HFFc6 (cell line): ENCODE measurements at places on chromosomes 7 and 10.

- DNase-seq, result no peak
Measured at GRCh38 chr10:109430799-109431198, 492.5 kb downstream of the XPNPEP1 start.

- peak; percentile 25 for DNase-seq
Measured at GRCh38 chr7:24715661-24716479, 41.4 kb downstream of the GSDME start.

GRCh38 chr7:121084748-121085336 is 96.3 kb downstream of the CPED1 start:
- DNase-seq, result peak; percentile 92

- DNase-seq, result no peak
Measured at GRCh38 chr7:148963583-148964482, 64.5 kb downstream of the PDIA4 start.

DNA sequence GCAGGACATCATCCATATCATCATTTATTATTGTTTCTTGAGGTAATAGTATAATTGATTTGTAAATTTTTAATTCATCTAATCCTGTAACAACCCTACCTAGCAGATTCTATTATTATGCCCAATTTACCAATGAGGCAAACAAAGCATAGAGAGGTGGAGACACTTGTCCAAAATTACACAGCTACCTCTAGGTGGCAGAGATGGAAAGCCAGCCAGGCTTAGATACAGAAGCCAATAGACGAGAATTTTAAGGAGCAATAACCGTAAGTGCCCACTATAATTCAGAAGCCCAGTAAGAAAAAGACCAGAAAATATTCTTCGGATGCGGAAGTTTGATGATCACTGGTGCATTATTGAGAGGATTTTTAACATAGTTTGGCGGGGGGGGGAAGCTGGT is 54.0 kb downstream of the ANK3 start:
- peak; percentile 33 for DNase-seq

DNA sequence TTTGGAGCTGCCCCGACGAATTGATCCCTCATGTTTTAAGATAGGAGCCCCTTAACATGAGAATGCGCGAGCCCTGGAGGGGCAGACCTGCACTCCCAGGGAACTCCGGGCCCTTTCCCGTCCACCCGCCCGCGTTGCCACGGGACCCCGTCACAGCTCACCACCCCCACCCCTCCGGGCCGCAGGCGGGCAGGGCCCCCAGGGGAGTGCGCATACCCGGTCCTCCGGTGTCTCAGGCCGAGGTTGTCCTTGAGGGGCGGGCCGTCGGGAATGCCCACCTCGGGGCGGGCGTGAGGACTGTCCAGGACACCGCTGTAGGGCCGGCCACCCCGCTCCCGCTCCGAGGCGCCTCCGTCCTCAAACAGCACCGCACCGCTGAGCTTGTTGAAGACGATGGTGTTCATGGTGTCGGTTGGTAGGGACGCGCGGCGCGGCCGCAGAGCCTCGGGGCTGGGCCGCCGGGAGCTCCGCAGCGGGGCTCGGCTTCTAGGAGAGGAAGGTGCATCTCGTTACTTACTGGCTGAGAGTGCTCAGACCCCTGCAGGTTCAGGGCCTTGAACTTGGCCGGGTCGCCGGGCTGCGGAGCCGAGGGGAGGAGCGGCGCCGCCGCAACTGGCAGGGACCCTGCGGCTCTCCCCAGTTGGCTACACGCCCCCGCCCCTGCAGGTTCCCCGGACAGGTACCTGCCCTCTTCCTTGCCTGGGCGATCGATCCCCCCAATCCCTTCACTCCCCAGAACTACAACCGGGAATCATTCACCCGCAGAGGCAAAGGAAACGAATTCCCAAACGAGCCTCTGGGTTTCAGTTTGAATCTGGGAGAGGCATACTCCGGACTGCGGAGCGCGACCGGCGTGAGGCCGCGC is 2.4 kb downstream of the MKX start:
- no peak for DNase-seq

DNA sequence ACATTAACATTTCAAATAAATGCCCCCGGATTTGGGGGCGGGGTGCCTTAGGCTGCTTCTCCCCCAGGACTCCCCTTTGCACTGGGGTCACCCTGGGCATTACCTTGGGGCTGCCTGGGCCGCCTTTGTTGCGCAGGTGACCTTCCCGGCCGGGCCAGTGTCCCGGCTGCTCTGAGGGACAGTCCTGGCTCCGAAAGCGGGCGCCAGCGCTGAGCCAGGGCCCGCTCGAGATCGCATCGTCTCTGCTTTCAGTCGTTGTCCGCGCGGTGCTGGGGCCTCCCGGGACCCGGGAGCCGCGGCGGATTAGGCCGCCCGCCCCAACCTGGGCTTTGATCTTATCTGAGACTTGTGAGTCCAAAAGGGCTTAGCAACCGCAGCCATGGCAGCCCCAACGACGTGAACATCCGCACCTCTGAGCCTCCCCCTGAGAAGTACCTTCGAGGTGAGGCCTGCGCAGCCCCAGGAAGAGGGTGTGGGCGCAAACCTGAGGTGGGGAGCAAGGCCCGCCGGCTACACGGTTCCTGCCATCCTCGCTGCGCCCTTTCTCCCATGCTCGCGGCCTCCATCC is 14.8 kb upstream of the WAPL start:
- DNase-seq, result no peak

DNA sequence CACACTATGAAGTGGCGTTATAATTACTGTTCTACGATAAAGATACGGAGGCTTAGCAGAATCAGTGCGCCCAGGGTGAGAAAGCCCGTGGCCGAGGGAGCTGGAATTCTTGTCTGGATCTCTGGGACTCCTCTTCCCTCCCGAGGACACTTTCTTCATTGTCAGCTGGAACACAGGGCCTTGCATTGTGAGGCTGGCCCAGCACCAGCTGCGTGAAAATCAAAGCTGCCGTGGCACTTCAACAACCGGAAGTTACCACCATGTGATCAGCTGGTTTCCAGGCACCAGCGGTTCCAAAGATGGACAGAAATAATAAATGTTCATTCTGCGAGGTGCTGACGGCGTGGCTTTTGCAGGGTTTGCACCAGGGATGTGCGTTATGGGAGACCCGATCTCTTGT is 234.0 kb upstream of the PITRM1 start:
- DNase-seq, result no peak

- DNase-seq, result no peak
Measured at GRCh38 chr10:19977097-19977521, 160.9 kb downstream of the PLXDC2 start.

DNA sequence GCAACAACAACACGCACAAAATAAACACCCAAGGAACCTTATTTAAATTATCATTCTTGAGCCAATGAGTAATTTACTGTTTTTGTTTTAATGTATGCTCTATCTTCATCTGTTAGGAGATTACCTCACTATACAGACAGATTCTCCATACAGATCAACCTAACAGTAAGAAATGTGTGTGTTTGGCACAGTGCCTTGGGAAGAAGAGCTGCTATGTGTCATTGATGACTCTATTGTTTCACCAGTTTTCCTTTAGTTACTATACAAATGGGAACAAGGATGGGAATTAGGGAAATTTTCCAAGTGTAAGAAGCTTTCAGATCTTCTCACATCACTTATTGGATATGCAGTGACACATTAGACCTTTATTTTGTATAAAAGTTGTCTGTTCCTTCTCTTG is 640.3 kb downstream of the NRG3 start:
- DNase-seq, result no peak

DNA sequence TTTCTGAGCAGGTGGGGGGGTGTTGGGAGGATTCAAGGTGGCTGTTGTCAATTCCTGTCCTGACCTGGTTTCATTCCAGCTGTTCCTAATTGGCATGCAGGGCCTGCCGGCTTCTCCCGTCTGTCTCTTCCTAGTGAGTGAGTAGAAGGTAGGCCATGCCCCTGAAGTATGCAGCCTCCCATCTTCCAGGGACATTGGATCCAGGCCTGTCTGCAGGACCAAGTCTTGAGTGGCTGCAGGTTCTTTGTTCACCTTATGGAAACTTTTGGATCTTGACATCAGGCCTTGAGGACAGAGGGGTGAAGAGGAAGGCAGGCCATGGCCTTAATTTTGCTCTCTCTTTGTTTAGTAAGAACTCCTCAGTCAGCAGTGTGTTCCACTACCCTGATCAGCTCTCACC is 131.8 kb downstream of the SH2D4B start:
- no peak for DNase-seq

DNA sequence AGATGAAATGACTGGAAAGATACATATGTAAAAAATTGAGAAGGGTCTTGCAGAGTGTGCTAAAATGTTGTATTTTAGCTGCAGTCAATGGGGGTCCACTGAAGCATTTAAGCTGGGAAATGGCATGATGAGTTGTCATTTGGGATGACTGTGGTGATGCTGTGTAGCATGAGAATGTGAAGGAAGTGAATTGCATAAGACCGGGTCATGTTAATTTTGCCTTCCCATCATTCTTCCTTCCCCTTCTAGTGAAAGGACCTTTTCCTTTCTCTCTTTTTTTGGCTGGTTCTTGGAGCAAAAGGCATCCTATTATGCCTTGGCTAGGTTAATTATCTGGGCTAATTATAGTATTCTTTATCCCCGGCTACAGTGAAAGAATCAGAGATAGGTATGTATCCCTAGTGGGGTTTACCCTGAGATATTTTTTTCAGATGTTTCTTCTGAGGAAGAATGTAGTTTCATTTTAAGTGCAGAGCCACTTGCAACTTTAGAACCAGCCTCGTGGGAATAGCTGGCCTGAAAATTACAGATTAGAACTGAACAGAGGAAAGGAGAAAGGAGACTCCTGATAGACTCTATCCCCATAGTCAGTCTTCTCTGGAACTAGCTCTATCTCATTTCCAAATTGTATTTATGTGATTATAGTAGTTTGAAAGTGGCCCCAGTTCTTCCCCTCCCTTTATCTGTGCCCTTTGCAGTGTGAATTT is 93.6 kb downstream of the HGF start:
- DNase-seq, result no peak

GRCh38 chr10:70508912-70509756 is 30.6 kb downstream of the PALD1 start:
- no peak for DNase-seq

DNA sequence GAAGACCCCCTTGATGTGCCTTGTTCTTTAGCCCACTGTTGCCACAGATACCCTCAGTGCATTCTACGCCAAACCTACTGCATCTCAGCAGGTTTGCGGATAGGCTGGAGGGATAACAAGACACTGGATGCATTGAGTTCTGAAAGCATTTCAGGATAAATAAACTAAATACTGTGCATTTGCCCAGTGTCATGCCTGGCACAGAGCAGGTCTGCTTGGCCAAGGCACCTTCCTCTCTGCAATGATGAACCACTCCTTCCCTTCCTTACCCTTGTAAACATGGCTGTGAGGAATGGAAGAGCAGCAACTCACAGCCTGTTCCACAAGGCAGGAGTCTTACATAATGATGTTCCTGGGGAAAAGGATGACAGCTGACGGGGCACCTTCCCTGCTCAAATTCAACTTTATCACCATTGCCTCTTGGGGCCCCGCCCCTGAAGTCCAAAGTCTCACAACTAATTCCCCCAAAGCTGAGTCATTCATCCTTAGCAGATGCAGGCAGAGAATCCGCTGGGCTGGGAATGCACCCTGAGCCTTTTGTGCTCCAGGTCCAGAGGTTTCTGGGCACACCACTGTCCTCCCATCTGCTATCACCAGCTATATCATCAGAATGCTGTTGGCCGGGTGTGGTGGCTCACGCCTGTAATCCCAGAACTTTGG is 11.6 kb downstream of the DDX56 start:
- peak; percentile 55 for DNase-seq

- peak; percentile 93 for DNase-seq
Measured at GRCh38 chr10:3782451-3783315, 2.3 kb downstream of the KLF6 start.

- DNase-seq, result peak; percentile 57
Measured at GRCh38 chr10:92574548-92575261, 812 bp upstream of the IDE start.

DNA sequence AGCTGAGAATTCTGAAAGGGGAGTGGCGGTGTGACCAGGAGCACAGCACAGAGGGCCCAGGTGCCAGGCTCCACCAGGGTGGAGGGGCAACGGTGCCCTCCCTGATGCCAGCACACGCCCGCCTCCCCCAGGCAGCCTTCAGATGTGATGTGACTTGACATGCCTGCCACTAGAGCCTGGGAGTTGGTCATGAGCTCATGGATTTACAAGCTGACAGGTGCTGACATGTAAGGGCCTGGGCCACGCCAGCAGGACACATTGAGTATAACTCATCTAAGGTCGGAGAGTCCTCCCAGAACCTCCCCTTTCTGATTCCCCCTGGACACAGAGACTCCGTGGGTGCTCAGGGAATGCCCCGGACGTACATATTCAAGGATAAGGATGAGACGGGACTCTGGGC is 74.2 kb downstream of the LSM5 start:
- no peak for DNase-seq

DNA sequence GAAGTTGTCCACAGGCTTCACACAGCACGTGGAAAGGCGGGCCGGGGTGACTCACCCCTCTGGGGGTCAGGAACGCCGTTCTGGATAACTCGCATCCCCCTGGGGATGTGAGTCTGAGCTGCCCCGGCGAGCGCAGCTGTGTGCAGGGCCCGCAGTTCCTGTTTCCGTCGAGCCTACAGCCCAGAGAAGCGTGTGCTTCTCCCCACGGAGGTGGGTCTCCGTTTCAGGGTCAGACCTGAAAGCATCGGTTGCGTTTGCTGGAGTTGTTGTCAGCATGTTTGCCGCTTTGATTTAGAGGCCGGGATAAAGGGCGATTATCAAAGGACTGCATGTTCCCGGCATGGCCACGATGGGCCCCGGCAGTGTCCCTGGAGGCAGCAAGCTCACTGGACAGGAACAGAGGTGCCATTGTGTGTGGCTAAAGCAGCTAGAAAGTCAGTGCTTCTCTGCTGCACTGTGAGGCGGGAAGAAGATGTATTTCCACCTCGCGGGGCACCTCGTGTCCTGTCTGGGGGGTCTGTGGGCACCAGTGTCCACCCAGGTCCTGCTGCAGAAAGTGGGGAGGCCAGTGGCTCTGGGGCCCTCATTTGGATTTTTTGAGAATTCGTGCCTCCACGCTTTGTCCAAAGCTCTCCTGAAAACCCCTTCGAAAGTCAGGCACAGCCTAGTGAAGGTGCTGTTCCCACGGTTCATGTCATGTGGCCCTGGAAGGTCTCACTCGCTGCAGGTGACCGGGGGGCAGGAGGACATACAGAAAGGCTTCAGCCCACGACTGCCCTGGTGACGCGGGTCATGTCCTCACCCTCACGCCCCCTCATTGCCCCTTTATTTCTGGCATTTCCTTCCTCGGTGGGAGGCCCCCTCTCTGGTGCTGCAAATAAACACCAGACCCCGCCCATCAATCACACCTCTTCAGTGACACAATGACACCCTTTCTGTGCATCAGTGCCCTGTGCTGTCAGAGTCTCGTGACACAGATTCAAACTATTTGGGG is 27.4 kb upstream of the GDI2 start:
- no peak for DNase-seq
